Fibroblast of lung (primary cell): ENCODE measurements at places on chromosomes 12 and 14. TPM values are rescaled to one million over a fixed set of nuclear protein-coding genes. Genes with fewer than 3 reads are reported as not detected.

Gene MANSC4
- total RNA-seq: 0.17 TPM in 1 of 2 replicates, not detected in the other

Gene B4GALNT1
- total RNA-seq: 0.51 and 2.3 TPM in 2 replicates

Gene CLEC7A
- total RNA-seq: not detected in 2 replicates

Gene SPTB
- under 0.01 TPM in 1 of 2 replicates, not detected in the other for total RNA-seq

Gene KLRC2
- not detected in 2 replicates for total RNA-seq

Gene EML1
- total RNA-seq: 36.2 and 74.5 TPM in 2 replicates

Gene SPX
- 0.50 and 1.3 TPM in 2 replicates for total RNA-seq

Gene GPR84
- total RNA-seq: not detected in 2 replicates

Gene GLIPR1L1
- under 0.01 TPM in 1 of 2 replicates, not detected in the other for total RNA-seq

Gene TMCC3
- total RNA-seq: 0.33 and 0.51 TPM in 2 replicates

Gene TRHDE
- 5.9 and 7.3 TPM in 2 replicates for total RNA-seq

Gene SCNN1A
- under 0.01 and 0.26 TPM in 2 replicates for total RNA-seq

Gene GRIN2B
- under 0.01 TPM in 1 of 2 replicates, not detected in the other for total RNA-seq
